ENCODE measurements at places on chromosomes 3 and 15. TPM values are rescaled to one million over a fixed set of nuclear protein-coding genes. Genes with fewer than 3 reads are reported as not detected.

The HESX1 gene
- total RNA-seq = not detected

DNA sequence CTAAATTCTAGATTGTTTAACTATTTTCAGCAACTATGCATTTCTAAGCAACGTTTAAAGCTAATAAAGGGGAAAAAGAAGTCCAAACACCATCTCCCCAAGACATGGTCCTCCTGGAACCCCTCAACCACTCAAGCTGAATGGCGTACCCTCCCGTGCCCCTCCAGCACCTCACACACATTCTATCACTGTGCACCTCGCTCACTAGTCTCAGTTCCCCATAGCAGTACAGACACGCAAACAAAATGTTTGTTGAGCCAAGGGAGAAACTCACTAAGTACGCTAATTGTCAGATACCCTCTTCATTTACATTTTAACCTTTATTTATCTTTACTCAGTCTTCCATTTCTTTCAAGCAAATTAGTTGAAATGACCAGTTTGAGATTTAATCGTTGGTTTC, 48.8 kb downstream of the ACAP2 start:
- no peaks in the 10 kb centered on the region for H3K27me3 ChIP-seq
- DNase-seq = no peak

GRCh38 chr15:32705446-32705845, 12.4 kb upstream of the GREM1 start:
- no peaks in the 10 kb centered on the region for H3K27me3 ChIP-seq
- no peak for DNase-seq
- H3K27ac ChIP-seq = no peak overlapping the region

GRCh38 chr3:160127308-160127707, 97.9 kb upstream of the C3orf80 start:
- H3K36me3 ChIP-seq = no peaks in the 10 kb centered on the region
- H3K4me1 ChIP-seq = no peaks in the 10 kb centered on the region
- H3K27ac ChIP-seq = no peak overlapping the region
- H3K27me3 ChIP-seq = peaks cover 3% of the 10 kb centered on the region
- no peak overlapping the region for H3K4me3 ChIP-seq

GRCh38 chr3:94226078-94226477, 163.2 kb downstream of the NSUN3 start:
- H3K27me3 ChIP-seq = no peaks in the 10 kb centered on the region
- no peaks in the 10 kb centered on the region for H3K4me1 ChIP-seq
- no peak overlapping the region for H3K4me3 ChIP-seq
- DNase-seq = no peak
